ENCODE measurements at places on chromosomes 4 and X. TPM values are rescaled to one million over a fixed set of nuclear protein-coding genes. Genes with fewer than 3 reads are reported as not detected.

Gene ETDC
- not detected for total RNA-seq

- DNase-seq = no peak
These were observed 69.6 kb downstream of the WNK3 start for GRCh38 chrX:54288277-54288676.

DNA sequence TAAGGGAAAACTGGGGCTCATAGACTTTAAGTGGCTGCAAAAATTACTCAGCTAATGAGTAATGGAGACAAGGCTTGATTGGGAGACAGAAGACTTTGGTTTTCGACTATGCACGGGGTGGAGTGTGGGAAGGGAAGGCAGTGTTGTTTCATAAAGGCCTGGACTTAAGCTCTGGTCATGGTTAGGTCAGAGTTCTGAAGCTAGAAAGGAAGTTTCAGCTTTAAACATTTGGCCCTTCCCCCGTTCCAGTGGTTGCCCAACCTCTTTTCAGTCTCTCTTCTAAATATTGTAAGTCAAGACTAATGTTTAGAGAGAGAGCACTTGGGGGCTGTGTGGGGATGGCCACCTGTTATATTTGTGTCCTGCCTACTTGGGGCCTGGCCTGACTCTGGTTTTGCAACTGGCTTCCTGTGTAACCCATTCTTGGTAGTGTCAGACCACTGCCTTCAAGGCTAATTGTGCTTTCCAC, 21.0 kb downstream of the MSN start:
- DNase-seq = peak; percentile 73

- no peak for DNase-seq
These were observed 177.3 kb upstream of the PABPC5 start for GRCh38 chrX:91257388-91257787.
